ENCODE measurements at places on chromosomes 3 and 15.

DNA sequence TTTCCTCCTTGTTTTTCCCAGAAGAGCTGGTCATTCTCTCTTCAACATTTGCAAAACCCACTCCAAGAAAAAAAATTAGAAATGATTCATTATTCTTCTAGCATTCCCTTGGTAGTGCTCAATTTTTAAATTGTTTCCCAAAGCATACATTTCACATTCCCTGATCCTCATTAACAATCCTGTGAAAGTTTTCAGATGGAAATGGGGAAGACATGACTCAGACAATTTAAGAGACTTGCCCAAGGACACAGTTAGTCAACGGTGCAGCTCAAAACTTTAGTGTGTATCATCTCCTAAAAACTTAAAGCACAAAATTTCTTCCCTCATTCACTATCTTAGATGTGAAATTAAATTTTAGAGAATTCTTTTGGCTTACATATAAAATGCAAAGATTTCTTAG, 17.1 kb upstream of the ABI3BP start:
- no peak for DNase-seq

GRCh38 chr3:145124900-145125678, 1035.9 kb downstream of the PLOD2 start:
- DNase-seq = no peak

- DNase-seq = no peak
Observed at GRCh38 chr15:38558372-38559059, 6.1 kb downstream of the RASGRP1 start.

- no peak for DNase-seq
Observed at GRCh38 chr15:55764398-55764797, 21.4 kb upstream of the PRTG start.

DNA sequence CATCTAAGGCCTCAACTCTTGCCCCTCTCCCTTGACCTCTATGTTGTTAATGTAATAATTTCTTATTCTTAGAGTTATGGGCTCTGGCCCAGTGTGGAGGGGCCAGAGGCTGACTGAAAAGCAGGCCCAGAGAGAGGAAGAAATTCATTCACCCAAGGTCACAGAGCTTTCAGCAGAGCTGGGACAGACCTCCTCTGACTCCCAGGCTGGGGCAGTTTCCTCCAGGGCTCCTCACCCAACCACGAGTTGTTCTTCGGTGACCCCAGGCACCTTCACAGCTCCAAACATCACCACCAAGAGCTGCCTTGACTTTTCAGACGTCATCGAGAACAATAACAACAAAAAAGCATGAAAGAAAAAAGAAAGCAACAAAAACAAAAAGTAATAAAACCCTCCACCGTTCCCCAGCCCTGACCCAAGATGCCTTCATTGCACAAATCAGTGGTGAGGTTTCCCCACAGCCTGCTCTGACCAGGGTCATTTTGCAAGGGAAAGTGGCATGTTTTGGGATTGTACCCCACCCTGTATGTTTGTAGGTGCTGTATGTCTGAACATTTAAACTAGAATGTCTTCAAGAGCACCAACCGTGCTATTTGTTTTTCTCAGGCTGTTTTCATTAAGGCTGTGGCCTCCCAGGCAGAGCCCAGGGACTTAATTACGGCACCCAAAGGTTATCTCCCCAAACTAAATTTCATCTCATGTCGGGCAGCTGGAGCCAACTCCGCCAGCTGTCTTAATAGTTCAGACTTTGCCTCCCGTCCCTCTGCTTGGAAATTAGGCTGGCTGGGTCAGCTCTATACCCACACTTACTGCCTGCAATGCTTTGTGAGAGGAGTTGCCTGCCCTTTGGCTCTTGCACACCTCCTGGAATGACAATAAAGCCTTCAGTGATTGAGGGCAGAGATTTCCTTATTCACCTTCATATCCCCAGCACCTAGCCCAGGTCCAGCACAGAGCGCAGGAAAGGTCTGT, 173.8 kb downstream of the RPLP1 start:
- DNase-seq = no peak

- DNase-seq = no peak
Observed at GRCh38 chr15:51641490-51642130, 19.0 kb upstream of the DMXL2 start.

DNA sequence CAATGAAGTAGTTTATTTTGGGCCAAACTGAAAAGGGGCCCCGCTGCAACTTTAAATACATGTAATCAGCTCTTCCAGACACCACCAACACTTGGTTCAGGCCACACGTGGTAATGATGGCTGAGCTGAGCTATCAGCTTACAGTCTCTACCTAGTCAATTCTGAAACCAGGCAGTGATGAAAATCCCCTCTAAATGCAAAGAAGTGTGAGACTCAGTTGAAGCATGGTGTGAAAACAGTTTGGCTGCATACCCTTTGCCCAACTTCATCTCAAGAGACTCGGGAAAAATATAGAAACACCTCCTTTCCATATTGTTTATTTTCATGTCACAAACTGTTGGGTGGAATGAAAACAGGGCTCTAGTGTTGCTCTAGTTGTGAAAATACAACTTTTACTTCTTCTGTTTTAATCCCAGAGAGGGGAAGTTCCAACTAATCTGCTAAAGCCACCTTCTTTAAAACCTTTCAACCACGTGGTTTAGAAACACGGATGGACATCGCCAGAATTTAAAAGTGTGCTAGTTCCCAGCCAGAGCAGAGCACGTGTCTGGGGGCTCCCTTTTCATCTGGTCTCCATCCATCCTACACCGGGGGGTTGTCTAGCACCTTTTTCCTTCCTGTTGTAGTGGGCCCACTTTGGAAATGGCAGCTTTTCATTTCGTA, 229.1 kb downstream of the EPHB1 start:
- no peak for DNase-seq

- DNase-seq = no peak
Observed at GRCh38 chr3:6726811-6727210, 134.1 kb upstream of the GRM7 start.

GRCh38 chr3:127674790-127675189, 2.0 kb downstream of the ABTB1 start:
- no peak for DNase-seq

GRCh38 chr3:1292571-1293071, 199.8 kb downstream of the CNTN6 start:
- no peak for DNase-seq

GRCh38 chr3:24012589-24013269, 67.6 kb downstream of the NR1D2 start:
- no peak for DNase-seq

- DNase-seq = no peak
Observed at GRCh38 chr3:52531860-52532516, 1.7 kb downstream of the NT5DC2 start.
